ENCODE measurements at places on chromosomes 7 and 10.

DNA sequence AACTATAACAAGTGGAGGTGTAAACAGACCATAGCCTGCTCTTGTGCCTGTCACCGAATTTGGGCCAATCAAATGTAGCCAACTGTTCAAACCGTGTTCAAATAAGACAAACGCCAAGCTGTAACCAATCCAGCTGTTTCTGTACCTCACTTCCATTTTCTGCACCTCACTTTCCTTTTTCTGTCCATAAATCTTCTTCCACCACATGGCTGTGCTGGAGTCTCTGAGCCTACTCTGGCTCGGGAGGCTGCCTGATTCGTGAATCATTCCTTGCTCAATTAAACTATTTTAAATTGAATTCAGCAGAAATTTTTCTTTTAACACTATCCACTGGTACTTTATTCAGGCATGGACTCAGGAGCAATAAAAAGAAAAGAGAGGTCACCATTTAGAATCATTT, 29.9 kb upstream of the COL1A2 start:
- DNase-seq, result no peak

DNA sequence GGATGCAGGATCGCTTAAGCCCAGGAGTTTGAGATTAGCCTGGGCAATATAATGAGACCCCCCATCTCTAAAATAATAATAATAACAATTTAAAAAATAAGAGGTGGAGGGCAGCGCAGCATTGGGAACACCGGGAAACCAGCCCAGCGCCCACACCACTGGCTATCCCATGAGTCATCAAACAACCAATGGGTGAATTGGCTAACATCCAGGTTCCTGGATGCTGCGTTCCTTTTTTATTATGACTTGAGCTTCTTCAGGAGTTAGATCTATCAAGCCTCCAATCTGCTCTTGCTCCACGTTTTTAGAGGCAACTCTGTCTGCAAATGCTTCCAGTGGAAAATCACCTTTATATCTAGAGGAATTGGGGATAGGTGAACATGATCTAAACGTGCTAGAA, 10.0 kb upstream of the LRRC4 start:
- no peak for DNase-seq

GRCh38 chr10:131648386-131649020, 252.3 kb upstream of the PPP2R2D start:
- no peak for DNase-seq

DNA sequence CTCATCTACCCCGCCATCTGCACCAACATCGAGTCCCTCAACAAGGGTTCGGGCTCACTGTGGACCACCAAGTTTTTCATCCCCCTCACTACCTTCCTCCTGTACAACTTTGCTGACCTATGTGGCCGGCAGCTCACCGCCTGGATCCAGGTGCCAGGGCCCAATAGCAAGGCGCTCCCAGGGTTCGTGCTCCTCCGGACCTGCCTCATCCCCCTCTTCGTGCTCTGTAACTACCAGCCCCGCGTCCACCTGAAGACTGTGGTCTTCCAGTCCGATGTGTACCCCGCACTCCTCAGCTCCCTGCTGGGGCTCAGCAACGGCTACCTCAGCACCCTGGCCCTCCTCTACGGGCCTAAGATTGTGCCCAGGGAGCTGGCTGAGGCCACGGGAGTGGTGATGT, 34.6 kb upstream of the CDH23 start:
- no peak for DNase-seq

- no peak for DNase-seq
Measured at GRCh38 chr10:7435674-7436073, 24.8 kb upstream of the SFMBT2 start.

DNA sequence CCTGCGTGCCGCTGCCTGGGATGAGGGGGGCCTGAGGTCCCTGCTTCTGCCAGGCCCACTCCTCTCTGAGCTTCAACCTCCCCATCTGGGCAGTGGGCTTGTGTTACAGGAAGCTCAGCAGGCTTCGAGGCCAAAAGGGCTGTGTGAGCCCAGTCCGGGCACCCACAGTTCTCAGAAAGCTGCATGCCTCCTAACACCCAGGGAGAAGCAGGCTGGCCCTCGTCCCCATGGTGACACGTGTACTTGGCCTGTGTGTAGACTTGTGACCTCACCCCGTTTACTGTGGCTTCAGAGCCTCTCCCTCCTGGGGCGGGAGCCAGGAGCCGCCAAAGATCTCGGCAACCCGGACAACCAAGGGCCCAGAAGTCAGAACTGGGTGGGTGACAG, 2.2 kb upstream of the GRIFIN start:
- no peak for DNase-seq

DNA sequence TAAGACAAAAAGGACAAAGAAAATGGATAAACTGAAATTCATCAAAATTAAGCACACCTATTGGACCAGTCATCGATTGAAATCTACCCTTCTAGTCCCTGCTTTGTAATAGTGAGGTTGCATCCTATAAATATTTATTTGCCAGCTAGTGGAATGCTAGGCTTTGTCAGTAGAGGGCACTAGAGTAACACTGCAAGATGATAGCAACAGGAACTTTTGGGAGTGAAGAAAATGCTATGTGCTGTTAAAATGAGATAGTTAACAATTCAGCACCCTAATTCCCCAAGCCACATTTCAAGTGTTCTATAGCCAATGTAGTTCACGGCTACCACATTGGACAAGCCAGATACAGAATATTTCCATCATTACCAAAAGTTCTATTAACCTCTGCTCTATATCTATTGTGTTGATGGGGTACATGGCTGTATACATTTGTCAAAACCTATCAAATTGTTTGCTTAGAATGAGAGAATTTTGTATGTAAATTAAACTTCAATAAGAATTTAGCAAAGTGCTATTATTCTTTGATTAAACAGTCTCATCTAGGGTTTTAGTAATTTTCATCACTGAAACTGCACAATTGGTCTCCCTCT, 69.8 kb downstream of the LSMEM1 start:
- DNase-seq, result no peak

DNA sequence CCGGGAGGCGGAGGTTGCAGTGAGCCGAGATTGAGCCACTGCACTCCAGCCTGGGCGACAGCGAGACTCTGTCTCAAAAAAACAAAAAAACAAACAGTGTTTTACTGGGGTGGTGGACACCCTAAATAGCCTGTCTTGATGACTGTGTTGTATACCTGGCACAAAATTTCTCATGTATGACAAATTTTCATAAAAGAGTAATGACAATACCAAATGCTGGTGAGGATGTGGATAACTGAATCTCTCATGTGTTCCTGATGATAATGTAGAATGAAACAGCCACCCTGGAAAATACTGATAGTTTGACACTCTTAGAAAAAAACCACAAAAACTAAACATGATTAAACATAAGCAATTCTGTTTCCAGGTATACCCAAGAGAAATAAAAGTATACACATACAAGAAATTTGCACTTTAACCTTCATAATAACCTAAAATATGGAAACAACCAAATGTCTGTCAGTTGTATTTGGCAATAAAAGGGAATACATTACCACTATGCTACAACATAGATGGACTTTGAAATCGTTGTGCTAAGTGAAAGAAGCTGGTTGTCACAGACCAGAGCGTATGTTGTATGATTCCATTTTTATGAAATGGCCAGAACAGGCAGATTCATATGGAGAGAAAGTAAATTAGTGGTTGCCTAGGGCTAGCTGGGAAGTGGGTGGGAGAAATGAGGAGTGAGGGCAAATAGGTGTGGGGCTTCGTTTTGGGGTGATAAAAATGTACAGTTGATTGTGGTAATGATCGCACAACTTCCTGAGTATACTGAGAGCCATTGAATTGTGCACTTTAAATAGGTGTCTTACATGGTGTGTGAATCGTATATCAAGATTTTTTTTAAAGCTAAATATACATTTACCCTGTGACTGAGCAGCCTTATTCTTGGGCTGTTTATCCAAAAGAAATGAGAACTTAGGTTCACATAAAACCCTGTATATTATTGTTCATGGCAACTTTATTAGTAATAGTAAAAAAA, 12.5 kb downstream of the WDR37 start:
- no peak for DNase-seq
